ENCODE measurements at places on chromosomes 1 and 21.

DNA sequence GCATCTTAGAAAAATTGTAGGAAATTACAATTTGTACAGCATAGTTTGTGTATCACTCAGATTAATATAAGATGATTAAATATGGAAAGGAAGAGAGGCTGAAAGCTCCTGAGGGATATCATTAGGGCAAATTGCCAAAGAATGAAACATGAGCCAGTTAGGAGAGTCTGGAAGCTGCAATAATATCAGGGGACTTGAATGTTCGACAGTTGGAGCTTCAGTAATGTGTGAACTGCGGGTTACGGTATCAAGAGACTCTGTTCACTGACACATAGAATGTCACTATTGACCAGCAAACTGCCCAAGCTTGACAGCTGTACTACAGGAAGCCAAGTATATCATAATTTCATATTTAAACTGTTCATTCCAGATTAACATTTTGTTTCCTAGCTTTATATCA is 157.2 kb downstream of the DENND1B start:
- DNase-seq = no peak

GRCh38 chr21:43687566-43688399 is 28.4 kb downstream of the RRP1B start:
- DNase-seq = no peak

DNA sequence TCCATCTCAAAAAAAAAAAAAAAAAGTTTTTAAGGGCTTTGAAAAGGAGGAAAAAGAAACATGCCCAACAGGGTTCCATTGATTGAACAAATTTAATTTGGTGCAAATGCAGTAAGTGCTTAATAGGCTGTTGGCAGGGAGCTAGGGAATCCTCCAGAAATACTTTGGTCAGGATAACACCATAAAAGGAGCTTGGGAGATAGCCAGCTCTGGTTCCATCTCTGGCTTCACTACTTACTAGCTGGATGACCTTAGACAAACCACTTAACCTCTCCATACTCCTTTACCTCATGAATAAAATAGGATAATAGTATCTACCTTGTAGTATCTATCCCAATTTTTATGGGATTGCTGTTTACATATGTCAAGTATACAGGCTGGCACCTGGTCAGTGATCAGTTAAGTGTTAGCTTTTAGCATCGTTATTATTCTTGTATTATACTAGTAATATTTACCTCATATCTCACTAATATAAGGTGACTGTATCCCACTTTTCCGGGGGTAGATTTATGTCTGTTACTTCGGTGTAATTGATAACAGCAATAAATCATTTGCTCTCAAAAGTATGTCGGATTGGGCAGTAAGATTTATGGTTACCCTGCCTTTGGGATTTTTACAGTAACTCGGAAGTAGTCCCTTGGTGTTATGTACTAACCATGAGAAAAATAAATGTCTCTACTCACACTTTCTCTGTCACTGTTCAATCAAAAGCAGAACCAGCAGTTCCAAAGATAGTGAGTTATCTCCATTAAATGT is 36.4 kb downstream of the BTG3 start:
- no peak for DNase-seq

DNA sequence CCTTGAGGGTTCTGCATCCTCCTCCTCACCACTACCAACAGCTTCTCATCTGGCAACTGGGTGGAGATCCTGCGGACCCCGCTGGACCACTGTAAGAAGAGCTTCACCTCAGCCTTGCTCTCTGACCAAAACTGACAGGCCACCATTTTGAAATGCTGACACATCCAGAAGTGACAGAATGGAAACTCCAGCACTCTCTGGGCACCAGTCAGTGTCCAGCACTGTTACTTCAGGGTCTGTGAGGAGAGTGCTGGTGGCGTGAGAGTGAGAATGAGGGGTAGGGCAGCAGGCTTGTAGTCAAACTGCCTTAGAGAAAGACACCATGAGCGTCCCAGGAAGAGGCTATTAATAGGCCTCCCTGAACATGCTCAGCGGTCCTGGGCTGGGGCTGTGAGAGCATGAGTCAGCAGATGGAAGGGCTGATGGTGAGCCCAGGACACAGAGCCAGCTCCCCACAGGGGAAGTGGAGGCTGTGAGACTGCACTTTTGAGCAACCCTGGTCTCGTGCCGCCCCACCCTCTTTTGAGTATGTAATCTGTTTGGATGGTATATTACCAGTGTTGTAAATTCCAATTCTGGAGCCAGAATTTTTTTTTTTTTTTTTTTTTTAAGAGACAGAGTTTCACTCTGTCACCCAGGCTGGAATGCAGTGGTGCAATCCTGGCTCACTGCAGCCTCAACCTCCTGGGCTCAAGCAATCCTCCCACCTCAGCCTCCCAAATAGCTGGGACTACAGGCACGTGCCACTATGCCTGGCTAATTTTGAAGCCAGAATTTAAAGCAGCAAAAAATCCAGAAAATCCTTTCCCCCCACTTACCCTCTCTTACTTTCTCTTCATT is 34.4 kb upstream of the SLC30A1 start:
- DNase-seq = no peak

- DNase-seq = no peak
Observed at GRCh38 chr1:77796695-77797405, 17.4 kb downstream of the MIGA1 start.

- no peak for DNase-seq
Observed at GRCh38 chr1:168110896-168111545, 25.7 kb downstream of the GPR161 start.

- no peak for DNase-seq
Observed at GRCh38 chr1:116847688-116848531, 61.8 kb upstream of the PTGFRN start.

- DNase-seq = no peak
Observed at GRCh38 chr1:179151908-179152682, 70.2 kb downstream of the TOR3A start.

GRCh38 chr21:32329331-32329730 is 30.7 kb downstream of the MRAP start:
- DNase-seq = no peak

GRCh38 chr1:154878371-154879037 is 8.4 kb upstream of the KCNN3 start:
- DNase-seq = peak; percentile 67

- DNase-seq = no peak
Observed at GRCh38 chr1:29382851-29383745, 146.8 kb downstream of the PTPRU start.

DNA sequence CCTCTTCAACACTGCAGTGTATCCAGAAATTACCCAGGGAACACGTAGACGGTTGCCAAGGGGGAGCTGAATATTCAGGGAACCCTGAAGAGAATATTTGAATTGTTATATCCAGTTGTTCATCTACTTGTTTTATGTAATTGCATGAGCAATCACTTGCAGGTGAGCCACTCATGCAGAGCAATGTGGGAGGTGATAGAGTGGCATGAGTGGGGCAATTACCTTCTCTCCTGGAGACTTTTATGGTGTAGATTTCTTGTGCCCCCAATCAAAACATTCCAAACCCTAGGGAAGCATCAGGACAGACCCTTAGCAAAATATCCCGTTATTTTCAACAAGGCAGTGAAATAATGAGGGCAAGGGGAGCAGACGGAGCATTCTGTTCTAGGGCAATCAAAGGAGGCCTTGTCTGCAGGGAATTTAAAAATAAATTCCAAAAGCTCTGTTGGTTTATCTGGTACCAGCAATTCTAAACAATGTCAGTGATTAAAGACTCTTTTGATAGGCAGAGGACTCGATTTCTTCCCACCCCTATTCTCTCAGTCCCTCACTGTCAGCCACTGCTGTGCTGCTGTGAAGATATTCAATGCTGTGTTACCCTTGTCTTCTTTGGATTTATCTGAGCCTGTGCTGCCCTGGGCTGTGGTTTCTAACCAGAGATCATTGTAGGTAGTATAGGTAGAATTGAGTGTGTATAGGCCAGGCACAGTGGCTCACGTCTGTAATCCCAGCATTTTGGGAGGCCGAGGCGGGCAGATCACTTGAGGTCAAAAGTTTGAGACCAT is 180.2 kb upstream of the MAP1LC3C start:
- no peak for DNase-seq

GRCh38 chr1:6509919-6510291 is 18.4 kb upstream of the PLEKHG5 start:
- DNase-seq = no peak

- DNase-seq = no peak
Observed at GRCh38 chr1:2121101-2121691, 71.0 kb downstream of the PRKCZ start.

- no peak for DNase-seq
Observed at GRCh38 chr21:38472412-38473108, 25.7 kb downstream of the ERG start.

DNA sequence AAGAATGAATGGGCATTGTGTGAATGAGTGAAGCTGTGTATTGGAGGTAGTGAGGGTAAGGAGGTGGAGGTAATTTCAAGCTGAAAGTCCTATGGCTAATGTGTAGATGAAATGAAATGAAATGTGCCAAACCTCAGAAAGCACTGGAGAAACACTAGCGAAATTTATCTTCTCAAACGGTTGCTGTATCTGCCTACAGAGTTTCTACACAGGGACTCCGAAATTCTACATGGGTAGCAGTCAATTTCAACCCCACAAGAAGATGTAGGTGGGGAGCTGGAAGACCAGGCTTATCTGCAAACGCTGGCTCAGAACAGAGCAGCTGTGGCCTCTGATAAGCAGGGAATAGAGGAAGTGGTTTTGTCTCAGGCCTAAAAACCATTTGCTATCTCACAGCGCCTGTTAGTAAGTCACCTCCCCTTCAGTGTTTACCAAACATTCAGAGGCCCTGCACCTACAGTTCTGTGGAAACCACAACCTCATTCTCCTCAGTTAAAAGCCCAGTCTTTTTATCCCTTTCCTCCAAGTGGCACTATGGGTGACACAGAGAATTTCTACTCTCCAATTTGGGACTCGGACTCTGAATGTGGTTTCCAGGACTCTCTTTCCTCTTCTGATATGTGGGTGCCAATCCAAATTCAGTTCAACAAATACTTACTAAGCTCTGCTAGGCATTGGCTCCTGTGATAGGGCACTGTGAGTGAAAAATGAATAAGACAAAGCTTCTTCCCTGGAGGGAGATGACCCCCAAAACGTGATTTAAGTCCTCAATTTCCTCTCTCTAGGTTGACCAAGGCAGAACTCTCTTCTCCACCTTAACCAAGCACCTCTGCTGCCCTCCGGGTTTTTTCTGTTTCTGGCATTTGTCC is 17.2 kb upstream of the SLAMF6 start:
- DNase-seq = no peak

DNA sequence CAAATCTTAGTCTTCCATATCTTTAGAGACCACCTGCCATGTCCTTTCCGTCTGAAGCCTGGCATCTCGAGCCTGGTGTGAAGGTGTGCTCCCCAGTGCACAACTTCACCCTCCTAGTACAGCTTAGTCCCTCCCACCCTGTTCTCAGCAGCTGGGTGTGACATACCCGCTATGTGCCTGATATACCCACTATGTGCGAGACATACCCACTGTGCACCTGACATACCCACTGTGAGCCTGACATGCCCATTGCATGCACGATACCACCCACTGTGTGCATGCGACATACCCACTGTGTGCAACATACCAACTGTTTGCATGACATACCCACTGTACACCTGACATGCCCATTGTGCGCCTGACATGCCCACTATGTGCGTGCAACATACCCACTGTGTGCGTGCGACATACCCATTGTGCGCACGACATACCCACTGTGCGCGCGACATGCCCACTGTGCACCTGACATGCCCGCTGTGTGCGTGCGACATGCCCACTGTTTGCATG is 3.0 kb upstream of the RRP1 start:
- DNase-seq = no peak

DNA sequence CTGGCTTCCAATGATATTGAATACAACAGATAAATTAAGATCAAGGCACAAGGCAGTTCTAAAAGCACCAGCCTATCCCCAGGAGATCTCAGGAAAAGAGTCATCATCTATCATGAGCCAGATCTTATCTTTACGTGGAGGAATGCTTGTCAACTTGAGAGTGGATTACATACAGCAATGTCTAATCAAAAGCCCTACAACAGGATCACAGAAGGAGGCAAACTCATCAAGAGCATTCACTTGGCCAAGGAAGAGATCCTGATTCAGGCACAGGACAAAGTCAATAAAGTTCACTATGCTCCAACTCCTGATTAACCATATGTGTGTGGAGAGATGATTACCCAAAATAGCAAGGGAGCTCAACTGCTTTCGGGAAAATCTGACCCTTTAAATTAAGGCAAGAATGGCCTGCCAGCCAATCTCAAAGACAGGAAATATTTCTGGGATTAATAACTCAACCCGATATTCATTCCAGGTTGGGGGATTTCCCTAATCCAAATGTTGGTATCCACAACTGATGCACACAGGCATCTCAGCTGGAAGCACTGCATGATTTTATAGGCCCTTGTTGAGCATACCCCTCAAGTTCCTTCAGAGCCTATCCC is 33.7 kb downstream of the TBX15 start:
- DNase-seq = no peak

GRCh38 chr1:209539576-209539975 is 43.9 kb upstream of the CAMK1G start:
- no peak for DNase-seq

GRCh38 chr1:54371942-54372275 is 34.3 kb downstream of the SSBP3 start:
- no peak for DNase-seq

- DNase-seq = no peak
Observed at GRCh38 chr1:169124459-169124858, 18.0 kb downstream of the ATP1B1 start.

- no peak for DNase-seq
Observed at GRCh38 chr1:72623299-72623708, 341.0 kb upstream of the NEGR1 start.

DNA sequence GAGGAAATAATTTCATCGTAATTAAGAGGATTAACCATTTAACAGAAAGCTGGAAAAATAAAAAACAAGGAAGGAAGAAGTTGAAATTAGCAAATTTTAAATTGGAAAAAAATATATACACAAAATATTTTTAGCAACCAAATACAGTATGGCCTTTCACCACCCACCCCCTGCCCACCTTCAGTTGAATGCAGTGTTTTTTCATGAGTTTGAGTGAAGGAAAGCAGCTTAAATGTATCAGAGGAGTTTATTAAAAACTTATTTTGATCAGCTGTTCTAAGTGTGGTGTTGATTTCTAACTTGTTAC is 249.2 kb downstream of the DNM3 start:
- DNase-seq = no peak

- DNase-seq = no peak
Observed at GRCh38 chr1:171743081-171743870, 1.4 kb upstream of the VAMP4 start.

DNA sequence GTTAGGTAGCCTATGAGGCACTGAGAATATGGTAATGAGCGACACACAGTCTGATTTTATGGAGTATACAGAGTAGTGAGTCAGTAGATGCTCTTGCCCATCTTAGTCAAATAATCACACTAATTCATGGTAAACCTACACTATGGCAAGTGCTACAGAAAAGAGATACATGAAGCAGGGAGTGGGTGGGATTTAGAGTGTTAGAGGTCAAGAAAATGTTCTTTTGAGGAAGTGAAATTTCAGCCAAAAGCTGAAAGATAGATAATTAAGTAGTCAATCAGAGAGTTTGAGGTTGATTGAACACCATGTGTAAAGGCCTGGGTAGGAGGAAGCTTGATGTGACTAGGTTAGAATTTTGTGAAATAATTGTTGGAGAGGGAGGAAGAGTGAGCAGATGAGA is 14.7 kb downstream of the MDM4 start:
- DNase-seq = no peak

GRCh38 chr21:25329227-25329825 is 278.0 kb downstream of the MRPL39 start:
- DNase-seq = no peak

- DNase-seq = no peak
Observed at GRCh38 chr1:53307037-53307436, 20.8 kb downstream of the LRP8 start.

GRCh38 chr1:227733751-227734545 is 1.2 kb downstream of the JMJD4 start:
- no peak for DNase-seq

GRCh38 chr1:2890221-2890850 is 88.8 kb upstream of the TTC34 start:
- no peak for DNase-seq

Measured in stimulated activated CD4-positive, alpha-beta T cell treated with anti-CD3 and anti-CD28 coated beads, Interleukin-12 subunit alpha, Interleukin-12 subunit beta, amount 100 ng/mL, for 24 hours (primary cell).